ENCODE measurements at places on chromosomes 3 and 15.

DNA sequence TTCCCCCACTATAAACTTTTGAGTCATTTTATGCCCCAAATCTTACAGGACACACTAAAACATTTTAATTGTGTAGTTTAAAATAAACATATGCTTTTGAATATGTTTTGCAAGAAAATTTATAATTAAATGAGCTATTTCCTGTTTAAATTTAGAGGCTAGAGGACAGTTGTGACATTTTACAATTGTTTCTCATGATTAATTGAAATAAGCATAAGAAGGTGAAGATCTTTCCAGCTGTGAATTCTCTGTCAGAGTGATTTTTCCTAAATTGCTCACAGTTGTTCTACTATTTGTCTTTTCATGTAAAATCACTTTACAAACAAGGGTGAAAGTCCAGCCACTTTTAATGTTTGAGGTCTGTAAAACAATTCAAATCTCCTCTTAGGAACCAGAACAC is 892.3 kb downstream of the CADM2 start:
- DNase-seq: no peak

- DNase-seq: no peak
Measured at GRCh38 chr15:66948294-66948693, 117.1 kb upstream of the SMAD3 start.

DNA sequence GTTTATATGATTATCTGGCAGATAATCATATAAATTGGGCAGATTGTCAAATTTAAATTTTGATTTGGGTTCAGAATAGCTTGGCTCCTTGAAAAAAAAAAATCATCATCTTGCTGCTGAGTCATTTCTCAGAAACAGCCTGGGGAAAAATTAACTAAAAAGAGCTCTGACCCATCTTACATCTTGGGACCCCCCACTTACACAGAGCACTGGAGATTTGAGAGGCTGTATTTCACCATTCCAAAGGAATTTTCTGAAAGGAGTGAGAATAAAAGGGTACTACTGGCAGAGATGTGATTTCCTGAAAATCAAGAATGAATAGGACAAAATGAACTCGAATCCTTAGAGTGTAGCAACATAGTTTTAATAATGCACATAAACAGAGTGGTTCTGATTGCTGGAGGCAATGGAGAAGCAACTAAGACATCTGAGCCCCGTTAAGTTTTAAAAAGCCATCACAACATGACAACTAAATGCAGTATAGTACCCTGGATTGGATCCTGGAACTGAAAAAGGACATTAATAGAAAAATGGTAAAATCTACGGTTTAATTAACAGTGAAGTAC is 97.5 kb downstream of the RFTN1 start:
- no peak for DNase-seq

- no peak for DNase-seq
Measured at GRCh38 chr15:41648770-41649169, 11.4 kb upstream of the MGA start.

All from stimulated activated CD8-positive, alpha-beta memory T cell treated with anti-CD3 and anti-CD28 coated beads, Interleukin-4, amount 100 ng/mL, for 1 hour (primary cell).